ENCODE measurements at places on chromosomes 2 and 18.

DNA sequence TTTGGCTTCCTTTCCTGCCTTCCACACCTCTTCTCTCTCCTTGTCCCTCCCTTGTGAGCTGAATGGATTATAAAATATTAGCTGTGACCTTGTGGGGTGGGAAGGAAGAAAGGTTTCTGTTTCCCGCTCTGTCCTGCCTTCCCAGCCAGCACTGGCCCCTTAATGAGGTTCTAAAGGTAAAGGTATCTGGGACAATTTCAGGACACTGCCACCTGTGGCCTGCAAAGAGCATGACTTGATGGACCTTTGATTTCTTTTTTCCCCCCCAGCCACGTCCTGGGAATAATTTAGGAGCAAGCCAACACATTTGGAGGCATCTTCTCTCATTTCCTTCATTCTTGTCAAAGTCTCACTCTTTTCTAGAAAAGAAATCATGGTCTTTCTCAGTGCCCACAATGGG, 246.7 kb upstream of the EPAS1 start:
- no peak for DNase-seq

DNA sequence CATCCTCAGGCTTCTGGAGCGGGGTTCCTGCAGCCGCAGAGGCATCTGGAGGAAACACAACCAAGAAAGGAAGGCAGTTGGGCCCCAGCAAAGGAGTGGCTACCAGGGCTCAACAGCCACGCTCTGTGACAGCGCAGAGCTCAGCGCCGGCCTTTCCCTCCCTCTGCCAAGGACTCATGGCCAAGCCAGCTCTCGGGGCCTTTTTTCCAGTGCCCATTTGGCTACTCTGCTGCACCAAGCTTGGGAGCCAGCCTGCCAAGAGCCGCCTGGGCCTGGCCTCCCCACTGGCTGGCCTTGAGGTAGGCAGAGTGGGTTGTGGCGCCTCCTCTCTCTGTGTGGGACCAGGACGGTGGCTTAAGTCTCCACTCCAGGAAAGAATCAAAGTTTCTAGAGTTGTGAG, 7.2 kb upstream of the CCDC74A start:
- no peak for DNase-seq

GRCh38 chr2:46643493-46643892, 164.1 kb downstream of the TMEM247 start:
- no peak for DNase-seq

DNA sequence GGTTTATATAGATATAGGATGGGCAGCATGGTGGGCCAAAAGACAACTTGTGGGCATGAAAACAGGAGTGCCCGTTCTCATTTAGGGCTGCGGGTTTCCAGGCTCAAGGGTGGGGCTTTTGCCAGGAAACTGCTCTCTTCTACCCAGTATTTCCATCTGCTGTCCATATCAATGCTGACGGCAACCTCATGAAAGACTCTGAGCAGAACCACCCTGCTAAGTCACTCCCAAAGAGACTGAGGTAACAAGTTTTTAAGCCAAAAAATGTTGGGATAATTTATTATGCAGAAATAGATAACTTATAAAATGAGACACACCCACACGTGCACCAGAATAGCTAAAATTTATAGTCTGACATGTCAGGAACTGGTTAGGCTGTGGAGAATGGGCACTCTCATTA, 36.1 kb upstream of the MPPE1 start:
- DNase-seq = no peak

GRCh38 chr2:38731090-38731489, 20.1 kb downstream of the SRSF7 start:
- no peak for DNase-seq

DNA sequence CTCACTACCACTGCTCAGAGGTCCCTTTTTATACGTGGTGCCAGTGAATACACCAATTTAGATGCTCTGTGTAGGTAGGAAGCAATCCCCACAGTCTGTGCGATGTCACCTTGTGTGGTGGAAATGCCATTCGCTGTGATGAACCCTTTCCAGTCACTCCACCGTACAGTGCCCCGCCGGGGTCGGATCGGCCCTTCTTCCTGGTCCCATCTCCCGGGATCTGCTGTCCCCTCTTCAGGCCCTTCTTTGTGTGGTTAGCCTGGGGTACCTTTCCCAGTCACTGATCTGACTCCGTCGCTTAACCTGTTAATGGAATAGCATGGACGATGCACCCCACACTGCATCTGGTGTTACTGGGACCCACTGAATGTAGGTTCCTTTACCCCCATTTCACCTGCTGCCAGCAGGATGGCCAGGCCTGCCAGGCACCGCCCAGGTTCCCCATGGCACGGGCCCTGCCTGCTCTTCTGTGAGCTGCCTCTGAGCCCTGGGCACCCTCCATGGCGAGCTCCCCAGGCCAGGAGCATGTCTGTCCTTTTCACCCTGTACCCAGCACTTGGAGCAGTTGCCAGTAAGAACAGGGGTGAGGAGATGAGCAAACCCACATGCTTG, 18.0 kb downstream of the TWIST2 start:
- no peak for DNase-seq

GRCh38 chr2:45287045-45287444, 277.8 kb upstream of the SIX2 start:
- no peak for DNase-seq

DNA sequence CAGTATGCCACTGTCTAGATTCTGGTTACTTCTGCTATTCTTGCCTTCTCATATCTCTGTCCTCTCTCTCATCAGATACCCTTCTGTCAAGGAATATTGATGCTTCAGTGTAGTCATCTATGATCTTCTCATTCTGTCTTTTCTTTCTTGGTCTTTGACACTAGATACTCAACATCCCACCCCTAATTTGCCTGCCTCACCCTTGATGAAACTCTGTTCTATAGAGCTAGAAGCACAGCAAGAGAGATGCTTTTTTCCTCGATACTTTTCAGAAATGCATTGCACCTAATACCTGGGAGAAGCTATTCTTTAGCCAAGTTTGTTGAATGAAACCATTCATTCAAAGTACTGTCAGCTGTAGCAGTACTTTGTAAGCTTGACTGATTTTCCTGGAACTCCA, 9.5 kb downstream of the SEPTIN2 start:
- no peak for DNase-seq

DNA sequence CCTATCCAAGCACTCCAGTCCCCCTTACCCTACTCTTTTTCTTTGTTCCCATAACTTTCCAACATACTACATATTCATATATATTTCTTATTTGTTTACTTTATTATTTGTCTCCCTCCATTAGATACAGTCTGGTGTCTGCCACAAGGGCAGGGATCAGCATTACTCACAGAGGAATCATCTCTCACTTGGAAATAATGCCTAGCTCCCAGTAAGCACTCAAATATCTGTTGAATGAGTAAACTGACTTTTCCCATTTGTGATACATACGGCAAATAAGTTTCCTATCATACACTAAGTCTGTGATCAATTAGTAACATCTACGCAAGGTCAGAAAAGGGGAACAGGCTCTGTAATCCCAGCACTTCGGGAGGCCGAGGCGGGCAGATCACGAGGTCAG, 18.7 kb downstream of the C1D start:
- no peak for DNase-seq

Measured in NCI-H510A treated with DMSO at 0.1 percent for 48 hours (cell line).